ENCODE measurements at places on chromosomes 1 and 21.
A peak's percentile ranks its signal among the peaks of the same experiment; 100 is the strongest.

GRCh38 chr21:45829668-45830067 lies 151.9 kb upstream of the COL6A1 start:
- no peak for DNase-seq

DNA sequence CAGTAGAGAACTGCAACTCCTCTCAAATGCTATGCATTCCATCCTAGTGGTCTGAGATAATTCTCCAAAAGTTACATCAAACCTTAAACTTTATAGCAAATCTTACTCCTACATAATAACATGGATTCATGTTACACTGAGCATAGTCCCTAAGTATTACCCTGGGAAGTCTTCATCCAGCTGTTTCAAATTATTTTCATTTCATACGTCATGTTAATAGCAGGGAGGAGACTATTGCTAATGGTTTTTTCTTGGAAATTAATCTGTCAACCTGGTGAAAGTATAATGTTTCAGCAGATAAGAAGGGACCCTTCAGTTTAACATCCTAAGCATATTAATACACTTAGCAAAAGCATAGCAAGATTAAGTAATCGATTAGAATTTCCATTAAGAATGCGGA lies 318.1 kb downstream of the USP25 start:
- DNase-seq = no peak

DNA sequence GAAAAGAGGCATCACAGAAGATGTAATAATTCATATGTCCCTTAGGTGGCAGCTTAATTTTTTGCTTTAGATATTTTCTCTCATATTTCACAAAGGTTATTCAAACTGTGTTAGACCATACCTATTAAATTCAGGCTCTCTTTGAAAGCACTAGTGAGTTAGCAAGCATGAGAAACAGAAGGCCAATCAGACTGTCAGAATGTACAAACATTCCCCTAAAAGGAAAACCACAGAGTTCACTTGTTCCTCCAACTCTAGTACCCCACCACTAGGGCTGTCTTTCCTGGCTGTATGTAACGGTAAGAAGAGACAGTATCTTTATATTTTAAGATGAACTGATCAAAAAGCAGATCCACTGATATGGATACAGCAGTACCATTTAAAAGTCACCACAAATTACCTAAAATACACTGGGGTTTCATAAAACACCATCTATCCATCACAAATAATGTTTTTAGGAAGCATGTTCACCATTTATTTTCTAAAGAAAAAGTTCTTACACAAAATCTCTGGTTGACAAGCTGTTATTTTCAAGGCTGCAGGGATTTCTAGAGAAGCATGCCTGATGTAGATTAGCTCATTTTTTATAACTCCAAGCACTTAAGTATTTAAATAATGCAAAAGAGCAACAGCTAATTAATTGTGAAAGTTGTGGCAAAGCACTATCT lies 1.8 kb downstream of the ARPC5 start:
- no peak for DNase-seq

- DNase-seq = no peak
Measured at GRCh38 chr21:15743593-15743992, 13.8 kb downstream of the USP25 start.

GRCh38 chr21:29231756-29232529 lies 66.8 kb upstream of the BACH1 start:
- DNase-seq = no peak

DNA sequence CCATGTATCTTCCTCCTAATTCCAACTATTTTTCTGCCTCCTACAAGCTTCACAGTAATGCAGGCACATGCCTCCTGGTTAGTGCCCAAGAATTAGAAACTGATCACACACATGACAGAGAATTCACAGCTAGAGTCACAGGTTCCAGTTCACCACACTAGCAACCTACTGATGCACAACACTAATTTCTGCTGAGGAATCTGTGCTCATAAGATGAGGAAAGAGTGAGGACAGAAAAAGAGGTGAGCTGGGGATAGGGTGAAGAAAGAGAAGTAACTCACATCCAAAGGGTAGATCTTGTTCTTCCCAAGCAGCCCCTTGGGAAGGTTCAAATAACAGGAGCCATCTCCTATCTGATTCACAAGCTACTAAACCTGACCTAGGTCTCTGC lies 61.3 kb downstream of the PUM1 start:
- no peak for DNase-seq

GRCh38 chr1:60727552-60727951 lies 354.8 kb upstream of the NFIA start:
- DNase-seq = no peak

GRCh38 chr1:59057211-59057694 lies 239.6 kb upstream of the FGGY start:
- DNase-seq = no peak

- no peak for DNase-seq
Measured at GRCh38 chr1:40703316-40703715, 11.8 kb downstream of the NFYC start.

DNA sequence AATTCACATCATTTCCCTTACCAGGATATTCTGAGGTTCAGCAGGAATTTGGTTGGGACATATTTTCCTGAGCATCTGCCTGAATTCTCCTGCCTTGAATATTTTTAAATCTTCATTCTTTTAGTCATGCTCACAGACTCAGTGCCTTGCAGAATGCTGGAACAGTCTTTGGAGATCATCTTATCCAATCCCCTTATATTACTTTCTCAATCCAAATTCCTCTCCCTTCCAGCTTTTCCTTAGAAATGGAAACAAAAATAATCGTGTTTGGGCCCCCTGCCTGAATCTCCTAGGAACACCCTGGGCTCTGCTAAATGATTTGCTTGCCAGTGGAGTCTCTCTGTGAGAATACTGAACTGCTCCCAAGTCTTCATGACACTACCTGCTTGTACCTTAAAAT lies 38.4 kb downstream of the LHX8 start:
- DNase-seq = no peak

- no peak for DNase-seq
Measured at GRCh38 chr1:226441629-226442028, 33.7 kb upstream of the PARP1 start.

- DNase-seq = no peak
Measured at GRCh38 chr1:199995096-199995685, 32.3 kb upstream of the NR5A2 start.

GRCh38 chr1:112841825-112842224 lies 114.2 kb downstream of the SLC16A1 start:
- no peak for DNase-seq

GRCh38 chr1:2911421-2912178 lies 109.7 kb upstream of the ACTRT2 start:
- DNase-seq = no peak

DNA sequence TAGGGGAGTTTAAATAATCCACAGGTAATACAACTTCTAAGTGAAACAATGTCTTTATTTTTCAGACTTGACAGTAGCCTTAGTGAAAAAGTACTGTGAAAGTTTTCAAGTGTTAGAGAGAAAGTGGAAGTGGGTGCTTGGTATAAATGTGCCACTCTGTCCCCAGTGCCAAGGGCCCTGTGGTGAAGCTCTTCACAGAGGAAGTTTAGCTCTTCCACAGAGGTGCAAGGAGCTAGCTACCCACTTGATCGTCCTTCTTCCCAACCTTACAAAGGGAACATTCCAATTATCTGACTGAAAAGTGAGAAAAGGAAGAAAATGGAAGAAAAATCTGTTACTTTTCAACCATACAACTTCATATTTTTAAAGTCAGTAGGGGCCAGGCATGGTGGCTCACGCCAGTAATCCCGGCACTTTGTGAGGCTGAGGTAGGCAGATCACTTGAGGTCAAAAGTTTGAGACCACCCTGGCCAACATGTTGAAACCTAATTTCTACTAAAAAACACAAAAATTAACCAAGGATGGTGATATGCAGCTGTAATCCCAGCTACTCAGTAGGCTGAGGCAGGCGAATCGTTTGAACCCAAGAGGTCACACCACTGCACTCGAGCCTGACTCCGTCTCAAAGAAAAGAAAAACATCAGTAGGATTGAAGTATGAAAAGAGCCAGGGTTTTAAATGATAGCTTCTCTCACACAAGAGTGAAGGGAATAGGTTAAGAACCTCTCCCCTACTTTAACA lies 41.0 kb upstream of the PTPRC start:
- DNase-seq = no peak

GRCh38 chr21:43921571-43921978 lies 56.6 kb downstream of the AGPAT3 start:
- DNase-seq = no peak

DNA sequence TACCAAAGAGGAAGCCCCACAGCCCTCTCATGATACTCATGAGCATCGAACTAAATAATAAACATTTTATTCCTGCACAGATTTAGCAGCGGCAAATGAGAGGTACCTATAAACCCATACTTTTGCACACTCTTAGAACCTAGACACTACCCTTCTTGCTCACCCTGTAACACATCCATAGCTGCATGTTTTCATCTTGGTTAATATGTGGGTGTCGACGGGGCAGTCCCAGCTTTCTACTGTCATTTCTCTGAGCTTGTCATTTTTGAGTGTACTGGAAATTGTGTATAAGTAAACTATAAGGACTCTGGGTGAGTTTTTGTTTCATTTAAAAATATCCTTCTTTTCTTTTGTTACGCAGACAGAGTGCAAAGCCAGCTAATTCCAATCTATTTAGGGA lies 25.5 kb downstream of the OVGP1 start:
- no peak for DNase-seq

DNA sequence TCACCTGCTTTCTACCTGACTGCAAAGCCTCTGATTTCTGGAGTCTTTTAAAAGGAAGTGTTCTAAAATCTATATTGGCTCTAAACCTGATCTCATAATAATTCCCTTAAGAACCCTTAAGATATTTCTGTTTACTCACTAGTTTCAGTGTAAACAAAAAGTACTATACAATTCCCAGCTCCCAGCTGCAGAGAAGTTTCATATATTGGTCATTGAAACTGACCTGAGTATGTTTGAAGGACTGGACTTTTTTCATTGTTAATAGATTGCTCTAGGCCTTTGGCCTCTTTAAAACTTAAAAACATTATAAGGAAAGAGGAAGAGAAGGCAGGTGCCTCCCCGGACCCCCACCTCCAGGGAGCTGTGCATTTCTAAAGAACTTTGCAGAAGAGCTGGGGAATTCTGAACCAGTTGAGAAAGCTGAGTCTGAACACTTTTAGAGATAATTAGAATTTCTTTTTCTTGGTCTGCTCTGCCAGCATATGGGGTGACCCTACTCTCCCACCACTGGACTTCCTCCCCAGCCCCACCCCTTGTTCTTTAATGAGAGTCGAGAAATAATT lies 23.7 kb downstream of the CLIC6 start:
- DNase-seq = no peak

DNA sequence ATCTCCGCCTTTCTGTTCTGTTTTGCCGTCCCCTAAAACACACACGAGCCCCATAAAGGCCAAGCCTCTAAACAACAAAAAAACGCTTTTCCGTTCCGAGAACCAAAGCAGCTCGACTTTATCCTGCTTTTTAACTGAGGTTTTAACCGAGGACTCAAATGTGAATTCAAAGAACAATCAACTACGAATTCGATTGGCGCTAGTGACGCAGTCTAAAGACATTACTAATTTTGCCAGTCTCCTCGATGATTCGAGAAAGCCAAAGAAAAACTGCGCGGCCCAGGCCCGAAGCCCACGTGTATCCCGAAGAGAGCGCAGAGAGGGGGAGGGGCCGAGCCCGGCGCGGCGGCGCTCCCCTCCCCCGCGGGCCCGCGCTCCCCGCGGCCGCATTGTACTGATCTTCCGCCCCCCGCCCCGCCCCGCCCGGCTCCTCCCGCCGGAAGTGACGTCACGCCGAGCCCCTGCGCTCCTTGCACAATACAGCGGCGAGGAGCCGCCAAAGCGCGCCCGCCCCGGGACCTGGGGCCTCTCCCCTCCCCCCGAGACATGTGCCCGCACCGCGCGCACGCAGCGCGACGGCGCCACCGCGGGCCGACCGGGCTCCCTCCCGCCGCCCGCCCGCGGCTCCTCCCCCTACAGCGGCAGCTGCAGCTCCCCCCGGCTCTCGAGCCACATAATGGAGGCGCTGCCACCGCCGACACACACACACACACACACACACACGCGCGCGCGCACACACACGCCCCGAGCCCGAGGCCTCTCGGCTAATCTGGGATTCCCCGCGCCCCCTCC lies 1.4 kb downstream of the HNRNPU start:
- DNase-seq = peak; percentile 96

Data from activated T-helper 1 cell treated with anti-CD3 and anti-CD28 coated beads, Interleukin-2, amount 50 U/mL, for 16 hours (primary cell).